ENCODE measurements at places on chromosomes 12 and 14.

- DNase-seq = no peak
Measured at GRCh38 chr12:67322580-67322979, 53.4 kb downstream of the CAND1 start.

GRCh38 chr14:100873096-100873482 lies 30.4 kb downstream of the RTL1 start:
- DNase-seq = no peak

DNA sequence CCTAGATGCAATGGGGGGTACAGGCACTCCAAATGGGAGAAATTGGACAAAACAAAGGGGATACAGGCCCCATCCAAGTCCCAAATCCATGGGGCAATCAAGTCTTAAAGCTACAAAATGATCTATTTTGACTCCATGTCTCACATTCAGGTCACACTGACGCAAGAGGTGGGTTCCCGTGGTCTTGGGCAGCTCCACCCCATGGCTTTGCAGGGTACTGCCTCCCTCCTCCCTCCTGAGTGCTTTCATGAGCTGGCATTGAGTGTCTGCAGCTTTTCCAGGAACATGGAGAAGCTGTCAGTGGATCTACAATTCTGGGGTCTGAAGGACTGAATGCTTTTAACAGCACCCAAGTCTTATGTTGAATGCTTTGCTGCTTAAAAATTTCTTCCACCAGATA lies 274.5 kb upstream of the LRIG3 start:
- no peak for DNase-seq

GRCh38 chr12:27334042-27334720 lies 1.5 kb downstream of the BMAL2 start:
- no peak for DNase-seq

GRCh38 chr14:88137327-88137726 lies 132.4 kb downstream of the GPR65 start:
- no peak for DNase-seq

DNA sequence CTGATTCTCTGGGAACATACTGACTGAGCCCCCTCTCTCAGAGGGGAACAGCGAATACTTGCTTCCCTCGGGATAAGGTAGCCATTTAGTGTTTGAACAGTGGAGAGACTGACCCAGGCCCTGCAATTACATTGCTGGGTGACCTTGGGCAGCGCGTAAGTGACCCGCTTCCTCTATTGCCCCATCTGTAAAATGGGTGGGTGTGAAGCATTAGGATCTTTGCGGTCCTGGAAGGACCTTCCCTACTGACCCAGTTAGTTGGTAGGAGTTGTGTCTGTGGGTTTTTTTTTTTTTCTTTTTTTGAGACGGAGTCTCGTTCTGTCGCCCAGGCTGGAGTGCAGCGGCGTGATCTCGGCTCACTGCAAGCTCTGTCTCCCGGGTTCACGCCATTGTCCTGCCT lies 1.2 kb upstream of the KMT5A start:
- no peak for DNase-seq

DNA sequence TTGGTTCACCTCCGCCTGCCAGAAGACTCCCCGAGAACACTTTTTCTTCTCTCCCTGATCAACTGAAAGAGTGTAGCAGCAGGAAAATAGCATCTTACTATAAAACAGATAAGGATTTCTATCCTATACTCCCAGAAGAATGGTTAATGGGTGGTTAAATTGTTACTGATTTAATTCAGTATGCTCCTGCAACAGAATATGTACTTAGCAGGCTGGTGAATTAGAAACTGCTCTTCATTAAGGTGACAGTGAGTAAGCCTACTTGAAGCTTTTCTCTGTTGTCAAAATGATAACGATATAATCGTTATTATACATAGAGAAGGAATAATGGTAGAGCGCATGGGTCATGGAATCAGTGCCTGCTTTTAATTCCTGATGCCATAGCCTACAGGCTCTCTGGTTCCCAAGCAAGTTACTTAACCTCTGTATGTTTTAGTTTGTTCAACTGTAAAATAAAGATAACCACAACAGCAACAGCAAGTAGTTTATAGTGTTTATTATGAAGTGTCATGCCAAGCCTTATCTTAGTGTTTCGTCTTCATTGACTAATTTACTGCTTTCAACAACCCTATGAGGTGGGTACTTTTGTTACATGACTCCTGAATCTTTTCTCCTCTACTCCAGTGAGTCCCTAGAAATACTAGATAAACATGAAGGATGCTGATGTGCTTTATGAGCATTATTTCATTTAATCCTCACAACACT lies 392.6 kb downstream of the CCDC91 start:
- DNase-seq = no peak

- no peak for DNase-seq
Measured at GRCh38 chr14:101202627-101203404, 299.3 kb upstream of the RTL1 start.

DNA sequence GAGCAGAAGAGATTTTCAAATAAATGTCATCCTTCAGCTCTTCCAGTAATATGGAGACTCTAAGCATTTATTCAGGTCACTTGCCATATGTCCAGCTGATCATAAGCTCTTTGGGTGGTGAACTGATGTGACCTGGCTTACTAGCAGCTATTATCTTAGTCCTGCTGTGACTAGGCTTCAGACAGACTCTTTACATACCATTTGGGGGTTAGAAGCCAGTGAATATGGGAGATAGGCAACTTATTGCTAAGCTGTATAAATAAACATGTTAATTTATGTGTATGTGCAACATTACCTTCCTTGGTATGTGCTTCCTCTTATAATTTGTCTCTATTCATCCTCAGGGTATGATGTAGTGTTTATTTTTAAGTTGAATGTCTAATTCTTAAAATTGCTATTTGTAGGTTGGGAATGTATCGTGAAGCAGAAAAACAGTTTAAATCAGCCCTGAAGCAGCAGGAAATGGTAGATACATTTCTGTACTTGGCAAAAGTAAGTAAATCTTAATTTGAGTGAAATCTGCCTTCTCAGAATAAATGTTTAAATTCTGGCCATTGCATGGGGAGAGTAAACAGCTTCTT lies 32.4 kb downstream of the TTC8 start:
- no peak for DNase-seq

DNA sequence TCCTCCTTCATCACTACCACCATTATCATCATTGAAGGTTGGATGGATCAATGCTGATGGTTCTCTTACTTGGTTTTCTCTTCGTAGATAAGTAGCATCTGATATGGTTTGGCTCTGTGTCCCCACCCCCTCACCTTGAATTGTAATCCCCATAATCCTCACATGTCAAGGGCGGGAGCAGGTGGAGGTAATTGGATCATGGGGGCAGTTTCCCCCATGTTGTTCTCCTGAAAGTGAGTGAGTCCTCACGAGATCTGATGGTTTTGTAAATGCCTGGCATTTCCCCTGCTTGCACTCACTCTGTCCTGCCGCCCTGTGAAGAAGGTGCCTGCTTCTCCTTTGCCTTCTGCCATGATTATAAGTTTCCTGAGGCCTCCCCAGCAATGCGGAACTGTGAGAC lies 172.4 kb upstream of the PWP1 start:
- DNase-seq = no peak

GRCh38 chr12:25518512-25518911 lies 34.6 kb downstream of the LMNTD1 start:
- DNase-seq = no peak

GRCh38 chr12:42679466-42679865 lies 89.9 kb upstream of the PRICKLE1 start:
- DNase-seq = no peak

- DNase-seq = peak; percentile 43
Measured at GRCh38 chr14:70714055-70714550, 72.4 kb downstream of the TTC9 start.

DNA sequence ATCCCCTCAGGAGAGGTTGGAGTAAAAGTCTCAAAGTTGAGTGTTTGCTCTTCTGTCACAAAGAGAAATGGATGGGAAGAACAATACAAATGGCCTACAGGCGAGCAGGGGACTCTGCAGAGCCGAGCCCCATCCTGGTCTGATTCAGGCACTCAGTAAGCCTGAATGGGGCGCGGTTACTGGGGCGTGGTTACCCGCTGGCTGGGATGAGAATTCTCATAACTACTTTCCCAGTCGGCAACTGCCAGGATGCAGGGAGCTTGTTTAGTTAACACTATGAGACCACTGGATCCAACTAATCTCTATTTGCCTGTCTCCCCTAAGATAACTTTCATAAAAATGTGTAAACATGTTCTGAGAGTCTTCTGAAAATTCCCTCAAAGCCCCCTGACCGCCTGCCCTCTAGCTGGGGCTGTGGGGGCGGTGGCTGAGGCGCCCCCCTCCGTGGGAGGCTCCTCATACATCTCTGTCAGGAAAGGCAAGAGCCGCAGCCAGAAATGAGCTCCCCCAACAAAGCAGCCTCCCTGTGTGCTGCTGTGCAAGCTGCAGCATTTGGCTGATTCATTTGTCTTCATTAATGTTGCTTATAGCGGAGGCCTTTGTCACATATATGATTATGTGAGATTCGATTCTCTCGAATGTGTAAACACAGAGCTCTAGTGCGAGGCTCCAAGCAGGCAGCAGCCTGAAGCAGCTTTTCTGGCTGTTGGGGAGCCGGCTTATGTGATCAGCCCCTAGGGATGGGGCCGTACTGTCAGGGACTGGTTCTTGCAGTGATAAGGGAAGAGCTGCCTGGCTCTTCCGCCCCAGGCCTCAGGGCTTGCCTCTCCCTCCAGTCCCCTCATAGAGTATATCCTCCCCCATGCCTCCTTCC lies 126.1 kb upstream of the ARHGAP5 start:
- no peak for DNase-seq

- DNase-seq = no peak
Measured at GRCh38 chr14:75401361-75401760, 26.5 kb upstream of the JDP2 start.

DNA sequence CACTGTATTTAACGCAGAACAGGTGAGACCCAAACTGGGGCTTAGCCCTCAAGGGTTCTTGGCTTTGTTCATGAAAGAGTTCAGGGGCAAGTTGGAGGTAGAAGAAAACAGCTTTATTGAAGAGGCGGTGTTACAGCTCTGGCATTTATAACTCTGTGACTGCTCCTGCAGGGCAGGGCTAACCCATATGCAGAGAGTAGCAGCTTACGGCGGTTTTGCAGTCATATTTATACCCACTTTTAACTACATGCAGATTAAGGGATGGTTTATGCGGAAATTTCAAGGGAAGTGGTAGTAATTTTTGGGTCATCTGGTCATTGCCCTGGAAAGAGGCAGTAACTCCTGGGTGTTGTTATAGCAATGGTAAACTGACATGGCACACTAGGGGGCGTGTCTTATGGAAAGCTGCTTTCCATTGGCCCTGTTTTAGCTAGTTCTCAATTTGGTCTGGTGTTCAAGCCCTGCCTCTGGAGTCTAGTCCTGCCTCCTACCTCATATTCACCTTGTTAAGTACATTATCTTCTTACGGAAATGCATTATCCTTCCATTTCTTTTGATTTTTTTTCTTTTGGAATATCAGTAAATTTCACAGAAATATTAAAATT lies 1.8 kb upstream of the IAPP start:
- no peak for DNase-seq

GRCh38 chr14:96173636-96174475 lies 30.8 kb upstream of the BDKRB2 start:
- DNase-seq = no peak

GRCh38 chr12:2958432-2959191 lies 585 bp upstream of the TEAD4 start:
- DNase-seq = peak; percentile 64

Measured in RPMI8226 (cell line).